Hematopoietic multipotent progenitor cell treated with erythropoietin and hydrocortisone succinate and interleukin-3 and kit ligand, for 15 days (in vitro differentiated cells): ENCODE measurements at places on chromosomes 2 and 18.

- no peak for DNase-seq
Measured at GRCh38 chr2:228798458-228799207, 472.5 kb downstream of the PID1 start.

DNA sequence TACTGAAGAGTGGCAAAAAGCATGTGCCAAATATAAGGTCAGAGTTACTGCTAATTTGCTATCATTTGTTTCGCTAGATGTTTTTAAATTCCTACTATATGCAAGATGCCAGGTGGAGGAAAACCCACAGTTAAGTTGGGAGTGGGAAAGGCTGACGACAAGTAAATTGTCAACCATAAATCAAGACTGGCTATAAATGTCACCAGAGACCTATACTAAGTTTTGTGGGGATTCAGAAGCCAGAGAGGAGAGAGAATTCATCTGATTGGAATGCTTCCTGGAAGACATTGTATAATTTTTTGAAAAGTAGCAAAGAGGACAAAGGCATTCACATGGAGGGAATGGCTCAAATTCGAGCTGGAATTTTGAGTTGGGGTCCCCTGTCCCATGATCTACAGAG lies 64.3 kb downstream of the CFAP221 start:
- no peak for DNase-seq

GRCh38 chr2:236870370-236870769 lies 215.3 kb upstream of the COPS8 start:
- no peak for DNase-seq

DNA sequence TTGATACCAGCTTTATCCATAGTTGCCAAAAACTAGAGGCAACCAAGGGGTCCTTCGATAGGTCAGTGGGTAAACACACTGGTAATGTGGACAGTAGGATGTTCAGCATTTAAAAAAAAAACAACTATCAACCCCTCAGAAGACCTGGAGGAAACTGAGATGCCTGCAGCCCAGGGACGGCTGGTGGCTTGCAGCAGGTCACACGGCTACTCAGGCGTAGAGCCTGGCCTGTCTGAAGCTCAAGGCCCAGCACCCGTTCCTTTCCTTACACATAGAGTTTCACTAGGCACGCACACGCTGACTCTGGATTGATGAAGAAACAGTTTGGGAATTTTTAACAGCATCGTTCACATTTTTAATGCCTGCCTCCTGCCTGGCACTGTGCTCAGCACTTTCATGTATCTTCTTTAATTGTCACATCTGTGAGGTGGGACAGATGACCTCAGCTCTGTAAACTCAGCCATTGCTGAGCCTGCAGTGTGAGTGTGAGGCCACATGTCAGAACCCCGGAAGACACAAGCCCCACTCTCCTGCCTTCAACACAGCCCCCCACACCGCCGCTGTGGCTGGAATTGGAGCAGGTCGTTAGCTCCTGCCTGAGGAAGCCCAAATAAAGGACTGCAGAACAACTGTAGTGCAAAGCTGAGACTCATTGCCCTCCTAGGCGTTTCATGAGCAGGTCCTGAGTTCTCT lies 40.7 kb downstream of the TRAPPC12 start:
- no peak for DNase-seq

GRCh38 chr2:107775211-107775610 lies 51.5 kb upstream of the RGPD4 start:
- no peak for DNase-seq

DNA sequence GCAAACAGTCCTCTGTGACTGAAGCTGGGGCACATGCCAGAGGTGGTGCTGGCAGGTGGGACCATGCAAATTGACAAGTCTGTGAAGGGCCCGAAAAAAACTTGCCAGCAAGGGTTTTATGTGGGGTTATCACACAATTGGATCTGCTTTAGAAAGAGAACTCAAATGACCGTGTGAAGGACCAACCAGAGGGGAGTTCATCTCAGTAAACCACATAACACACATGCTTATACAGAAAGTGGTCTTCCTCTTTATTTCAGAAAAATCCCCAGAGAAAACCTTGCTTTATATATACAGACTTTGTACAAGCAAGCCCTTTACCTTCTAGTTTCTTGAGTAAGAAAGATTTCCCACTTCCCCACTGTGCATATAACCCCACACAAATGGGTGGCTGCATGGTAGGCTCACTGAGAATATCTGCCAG lies 46.7 kb downstream of the KIDINS220 start:
- DNase-seq = no peak

DNA sequence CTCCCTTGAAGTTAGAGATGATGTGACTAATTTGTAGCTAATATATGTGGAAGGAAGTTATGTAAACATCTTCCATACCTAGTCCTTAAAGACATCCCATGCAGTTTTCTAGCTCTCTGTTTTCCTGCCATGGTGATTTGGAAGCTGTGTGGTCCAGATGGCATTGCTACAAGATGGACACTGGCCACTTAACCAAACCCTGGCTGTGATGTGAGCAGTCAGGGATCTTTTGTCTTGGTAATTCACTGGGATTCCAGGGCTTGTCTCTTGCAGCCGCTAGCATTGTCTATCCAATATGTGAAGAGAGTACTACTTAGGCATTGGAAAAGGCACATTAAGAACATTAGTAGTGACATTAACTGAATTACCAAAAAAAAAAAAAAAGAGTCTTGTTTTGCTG lies 139.9 kb upstream of the DOCK10 start:
- no peak for DNase-seq

- DNase-seq = peak; percentile 4
Measured at GRCh38 chr2:169072163-169072925, 3.0 kb downstream of the DHRS9 start.

- peak; percentile 65 for DNase-seq
Measured at GRCh38 chr2:171703574-171704347, 16.5 kb downstream of the DYNC1I2 start.
